ENCODE measurements at places on chromosomes 11 and 22.

GRCh38 chr11:108565653-108566052, 27.9 kb downstream of the EXPH5 start:
- no peak for DNase-seq

GRCh38 chr11:66181632-66182315, 86.7 kb upstream of the RAB1B start:
- DNase-seq = no peak

- DNase-seq = no peak
Measured at GRCh38 chr11:96486890-96487611, 97.2 kb downstream of the JRKL start.

DNA sequence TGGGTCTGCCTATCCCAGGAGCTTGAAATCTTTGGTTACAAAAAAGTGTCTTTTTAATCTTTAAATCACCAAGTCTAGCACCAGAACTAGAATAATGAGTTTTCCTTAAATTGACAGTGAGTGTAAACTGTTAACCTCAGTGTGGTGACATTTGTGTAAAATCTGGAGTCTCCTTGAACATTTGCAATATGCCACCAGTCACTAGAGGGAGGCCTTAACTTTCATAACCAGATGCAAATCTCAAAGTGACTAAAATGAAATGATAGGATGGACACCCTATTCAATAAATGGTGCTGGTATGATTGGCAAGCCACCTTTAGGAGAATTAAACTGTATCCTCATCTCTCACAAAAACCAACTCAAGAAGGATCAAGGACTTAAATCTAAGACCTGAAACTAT, 8.3 kb upstream of the SCGB1D2 start:
- no peak for DNase-seq

- DNase-seq = no peak
Measured at GRCh38 chr11:78666675-78667160, 92.1 kb upstream of the NARS2 start.

- no peak for DNase-seq
Measured at GRCh38 chr11:27381238-27381666, 18.2 kb upstream of the CCDC34 start.

- no peak for DNase-seq
Measured at GRCh38 chr11:130782361-130783222, 133.7 kb downstream of the SNX19 start.

DNA sequence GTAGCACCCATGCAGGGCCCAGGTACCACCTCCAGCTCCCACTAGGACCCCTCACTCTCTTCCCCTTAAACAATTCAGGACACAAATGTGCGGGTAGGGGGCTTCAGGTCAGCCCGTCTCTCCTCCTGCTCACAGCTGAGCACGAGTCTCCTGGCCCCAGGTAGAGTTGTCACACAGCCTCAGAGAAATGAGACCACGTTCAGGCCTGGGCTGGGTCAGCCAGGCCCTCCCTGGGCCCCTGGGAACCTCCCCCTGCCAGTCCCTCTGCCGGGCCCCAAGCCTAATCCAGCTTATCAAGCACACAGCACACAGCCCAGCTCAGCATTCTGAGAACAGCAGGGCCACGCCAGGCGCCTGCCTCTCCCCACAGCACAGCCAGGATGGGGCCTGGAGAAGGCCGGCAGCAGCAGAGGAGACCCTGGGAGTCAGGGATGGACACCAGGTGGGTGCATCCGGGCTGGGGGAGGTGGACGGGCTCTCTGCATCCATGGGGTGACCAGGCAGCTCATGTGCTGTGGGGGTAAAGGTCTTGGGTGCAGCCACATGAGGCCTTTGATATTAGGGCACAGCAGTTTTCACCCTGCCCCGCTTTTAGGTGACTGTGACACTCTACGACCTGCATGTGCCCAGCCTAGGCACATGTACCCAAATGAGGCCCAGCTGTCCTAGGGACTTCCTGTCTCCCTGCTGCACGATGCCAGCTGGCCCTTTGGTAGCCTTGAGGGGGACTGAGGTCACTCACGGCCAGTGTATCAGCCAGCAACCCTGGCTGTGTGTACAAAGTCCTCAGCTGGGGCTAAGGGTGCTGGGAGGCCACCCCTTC, 87.0 kb downstream of the MORC2 start:
- DNase-seq = no peak

Measured in stimulated activated naive CD8-positive, alpha-beta T cell treated with anti-CD3 and anti-CD28 coated beads, Interleukin-15, Interleukin-2, amounts not matched to agents 100 U/mL and 50 U/mL, for 24 hours (primary cell).